ENCODE measurements at places on chromosomes 11 and 22.

DNA sequence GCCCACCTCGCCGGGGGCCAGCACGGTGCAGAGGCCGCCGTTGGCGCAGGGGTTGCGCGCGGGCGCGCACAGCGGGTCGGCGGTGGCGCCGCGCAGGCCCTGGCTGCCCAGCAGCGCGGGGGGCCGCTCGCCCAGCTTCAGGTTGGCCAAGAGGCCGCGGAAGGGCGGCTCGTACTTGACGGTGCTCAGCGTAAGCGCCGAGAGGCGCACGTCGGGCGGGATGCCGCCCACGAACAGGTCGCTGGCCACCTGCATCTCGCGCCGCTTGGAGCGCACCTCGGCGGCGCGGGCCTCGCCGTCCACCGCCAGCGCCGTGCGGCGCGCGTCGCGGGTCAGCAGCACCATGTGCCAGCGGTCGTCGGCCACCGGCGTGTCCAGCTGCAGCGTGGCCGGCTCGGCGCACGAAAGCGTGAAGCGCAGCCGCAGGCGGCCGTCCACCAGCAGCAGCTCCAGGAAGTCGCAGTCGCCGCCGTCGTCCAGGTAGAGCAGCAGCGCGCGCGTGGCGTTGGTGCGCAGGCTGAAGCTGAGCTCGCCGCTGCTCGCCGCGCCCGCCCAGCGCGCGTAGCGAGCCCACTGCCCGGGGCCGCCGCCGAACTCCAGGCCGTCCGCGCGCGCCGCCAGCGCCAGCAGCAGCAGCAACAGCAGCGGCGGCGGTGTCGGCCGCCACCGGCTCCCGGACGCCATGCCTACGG, 9.8 kb downstream of the NRXN2 start:
- no peak for DNase-seq

GRCh38 chr22:38868286-38868721, 3.7 kb downstream of the CBX6 start:
- no peak for DNase-seq

GRCh38 chr11:86386746-86387145, 12.1 kb downstream of the CCDC81 start:
- no peak for DNase-seq

GRCh38 chr11:67433536-67434394, 3.7 kb downstream of the PTPRCAP start:
- DNase-seq: no peak

DNA sequence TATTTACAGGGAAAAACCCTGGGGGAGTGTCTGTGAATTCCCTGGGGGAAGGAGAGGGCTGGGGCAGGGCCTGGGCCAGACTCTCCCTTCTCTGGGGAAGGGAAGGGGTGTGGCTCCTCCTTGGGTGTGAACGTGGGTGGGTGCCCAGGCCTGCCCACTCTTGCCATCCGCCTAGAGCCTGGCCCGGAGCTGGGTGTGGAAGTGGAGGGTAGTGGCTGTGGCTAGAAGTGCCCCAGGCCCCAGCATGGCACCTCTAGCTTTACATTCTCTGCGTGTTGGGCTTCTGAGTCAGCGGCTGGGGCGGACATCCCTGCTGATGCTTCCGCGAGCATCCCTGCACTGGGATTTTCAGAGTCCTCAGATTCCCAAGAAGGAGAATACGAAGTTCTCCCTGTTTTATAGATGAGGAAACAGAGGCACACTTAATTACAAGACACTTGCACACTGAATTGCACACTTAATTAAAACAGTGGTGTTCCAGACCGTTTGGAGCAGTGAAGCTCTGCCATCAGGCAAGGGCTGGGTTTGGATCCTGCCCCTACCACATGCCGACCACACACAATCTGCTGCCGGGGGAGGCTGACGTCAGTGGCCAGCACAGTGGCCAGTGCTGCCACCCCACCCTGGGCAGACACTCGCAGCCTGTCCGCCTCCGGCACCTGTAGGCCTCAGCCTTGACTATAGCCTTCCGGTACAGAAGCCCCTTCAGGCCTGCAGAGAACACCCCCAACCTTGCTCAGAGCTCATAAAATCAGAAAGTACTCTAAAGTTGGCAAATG, 7.6 kb downstream of the BAD start:
- DNase-seq: no peak

DNA sequence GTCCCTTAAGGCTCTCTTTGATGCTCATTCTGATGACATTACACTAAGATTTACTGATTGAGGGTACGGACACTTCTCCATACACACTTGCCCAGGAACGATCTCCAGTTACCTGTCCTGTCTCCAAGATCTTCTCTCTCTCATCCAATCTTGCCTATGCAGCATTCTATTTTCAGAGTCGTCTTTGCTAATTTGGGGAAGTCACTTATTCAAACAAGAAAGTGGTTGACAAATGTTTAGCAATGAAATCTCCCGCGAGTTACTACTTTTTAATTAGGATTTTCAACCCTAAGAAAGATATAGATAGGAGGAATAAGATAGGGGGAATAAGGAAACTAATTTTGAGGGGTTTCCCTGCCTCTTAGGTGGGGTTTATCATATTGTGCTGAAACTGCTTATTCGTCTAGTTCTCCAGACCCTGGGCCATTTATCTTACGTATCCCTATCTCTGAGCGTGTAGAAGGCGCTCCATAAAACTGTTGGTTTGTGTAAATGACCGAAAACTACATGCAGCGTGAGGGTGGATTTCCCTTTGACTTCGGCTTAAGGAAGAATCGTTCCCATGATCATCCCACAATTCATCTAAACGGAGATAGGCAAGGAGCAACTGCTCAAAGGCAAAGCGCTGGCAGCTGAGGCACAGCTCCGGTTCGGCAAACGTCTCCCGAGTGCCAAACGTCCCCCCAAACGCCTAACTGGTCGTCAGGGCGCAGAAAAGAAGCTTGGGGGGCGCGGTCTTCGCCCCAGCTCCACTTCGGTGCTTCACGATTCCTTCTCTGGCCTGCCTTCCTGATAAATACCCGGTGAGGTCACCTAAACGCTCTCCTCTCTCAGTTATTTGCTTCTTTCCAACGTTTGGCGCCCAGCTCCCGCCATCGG, 804 bp downstream of the APIP start:
- DNase-seq: no peak

DNA sequence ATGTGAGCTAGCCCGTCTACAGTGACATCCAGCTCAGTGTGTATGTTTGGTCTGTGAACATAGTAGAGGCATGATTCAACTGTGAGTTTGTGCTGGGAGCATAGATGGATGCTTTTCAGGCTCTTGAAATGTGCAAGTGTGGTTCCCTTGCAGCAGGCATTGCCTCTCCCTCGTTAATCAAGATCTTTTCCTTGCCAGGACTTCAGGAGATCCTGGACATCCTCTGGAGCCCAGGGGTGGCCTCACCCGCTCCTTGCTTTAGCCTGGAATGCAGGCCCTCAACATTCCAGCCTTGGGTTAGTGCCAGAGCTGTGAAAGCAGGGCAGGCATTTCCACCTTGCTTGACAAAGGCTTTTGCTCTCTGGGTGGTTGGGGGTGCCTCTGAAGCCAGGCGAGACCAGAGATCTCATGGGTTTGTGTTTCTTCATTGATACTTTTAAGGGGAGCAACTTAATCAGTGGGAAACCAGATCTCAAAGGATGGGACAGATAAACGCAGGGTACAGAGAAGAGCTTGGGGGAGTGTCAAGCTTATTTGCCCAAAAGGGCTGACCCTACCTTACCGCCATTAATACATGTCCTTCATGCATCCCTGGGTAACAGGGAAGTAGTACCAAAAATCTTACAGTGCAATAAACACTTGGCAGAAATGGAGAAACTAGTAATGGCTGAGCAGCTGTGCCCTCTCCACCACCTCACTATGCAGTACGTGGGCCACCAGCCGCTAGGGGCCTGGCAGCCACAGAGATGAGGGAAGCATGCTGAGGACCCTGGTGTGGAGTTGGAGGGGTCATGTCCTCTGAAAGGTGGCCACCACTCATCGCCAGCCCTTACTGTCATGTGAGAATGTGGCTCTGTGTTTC, 72.1 kb downstream of the PTPRJ start:
- DNase-seq: no peak

DNA sequence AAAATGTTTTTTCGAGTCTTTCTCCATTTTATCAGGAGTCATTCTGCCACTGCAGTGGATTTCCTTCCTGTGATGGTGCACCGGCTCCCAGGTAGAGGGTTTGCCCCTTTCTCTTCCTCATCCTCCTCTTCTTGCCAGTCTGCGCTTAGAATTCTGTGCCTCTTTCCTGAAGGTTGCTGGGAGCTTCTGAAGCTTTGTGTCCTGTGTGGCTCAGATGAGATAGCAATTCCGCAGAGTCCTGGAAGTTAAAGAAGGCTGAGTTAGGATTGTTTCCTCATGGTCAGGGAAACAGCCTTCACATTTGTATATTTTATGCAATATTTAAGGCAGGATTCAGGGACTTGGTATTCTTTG, 264 bp downstream of the BCO2 start:
- DNase-seq: no peak

GRCh38 chr22:20946080-20946986, 20.7 kb upstream of the AIFM3 start:
- no peak for DNase-seq

DNA sequence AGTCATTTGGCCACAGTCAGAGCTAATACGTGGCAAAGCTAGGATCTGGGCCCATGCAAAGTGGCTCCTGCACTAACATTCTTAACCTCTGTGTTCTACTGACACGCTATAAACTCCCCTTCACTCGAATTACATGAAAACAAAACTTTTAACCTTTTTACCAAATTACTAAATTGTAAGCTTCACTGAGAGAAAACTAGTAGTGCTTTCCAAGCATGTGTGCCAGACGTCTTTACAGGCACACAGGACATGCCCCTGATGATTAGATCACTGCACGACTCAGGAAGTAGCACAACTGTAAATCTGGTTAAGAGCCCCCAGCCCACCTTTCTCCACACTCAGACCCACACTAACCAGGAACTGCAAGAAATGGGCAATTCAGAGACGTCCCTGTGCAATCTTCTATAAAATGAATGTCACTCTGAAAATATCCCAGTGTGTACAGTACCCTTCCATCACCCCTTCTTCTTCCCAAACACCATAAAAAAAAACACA, 16.1 kb downstream of the PHF21A start:
- DNase-seq: no peak

GRCh38 chr11:78576549-78577097, 2.0 kb upstream of the NARS2 start:
- DNase-seq: no peak

GRCh38 chr11:84322211-84322610, 1036.0 kb upstream of the CCDC90B start:
- DNase-seq: no peak

DNA sequence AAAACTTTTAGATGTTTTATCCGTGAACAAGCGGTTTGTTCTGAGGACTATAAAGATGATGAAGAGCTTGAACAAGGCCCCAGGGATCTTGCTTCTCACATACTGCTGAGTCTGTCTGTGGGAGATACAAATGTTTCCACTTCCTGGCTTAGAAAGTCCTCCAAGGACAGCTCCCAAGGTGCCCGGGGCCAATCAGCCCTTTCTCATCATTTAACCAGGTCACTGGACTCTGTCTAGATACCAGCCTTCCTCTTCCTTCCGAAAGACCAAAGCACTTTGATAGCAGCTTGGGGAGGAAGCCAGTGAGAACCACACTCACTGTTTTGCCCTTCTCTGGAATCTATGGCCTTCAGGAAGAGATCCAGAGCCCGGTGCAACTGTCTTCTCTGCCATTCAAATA, 4.3 kb upstream of the MICAL2 start:
- no peak for DNase-seq

DNA sequence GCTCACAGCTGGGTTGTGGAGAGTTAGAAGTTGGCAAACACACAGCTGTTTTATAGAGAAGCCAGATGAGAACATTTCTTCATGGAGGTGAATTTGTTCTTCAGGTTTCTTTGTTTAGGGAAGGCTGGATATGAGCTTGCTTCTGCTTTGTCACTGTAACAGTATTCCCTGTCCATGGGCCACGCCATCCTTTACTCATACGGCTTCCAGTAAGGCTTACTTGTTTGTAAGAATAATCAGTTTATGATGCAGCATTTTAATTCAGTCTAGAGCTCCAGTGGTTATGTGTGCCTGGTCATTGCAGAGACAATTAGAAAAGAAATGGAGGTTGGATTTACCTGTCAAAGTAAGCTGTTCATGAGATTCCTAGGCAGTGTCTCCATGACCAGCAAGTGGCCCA, 131.8 kb downstream of the TRIM44 start:
- no peak for DNase-seq

GRCh38 chr11:43545610-43546009, 134.9 kb upstream of the HSD17B12 start:
- DNase-seq: no peak
